ENCODE measurements at places on chromosomes 16 and 17.

GRCh38 chr17:80945736-80946135, 45.9 kb upstream of the CHMP6 start:
- no peak for DNase-seq

GRCh38 chr16:84753412-84754326, 53.9 kb downstream of the USP10 start:
- no peak for DNase-seq

DNA sequence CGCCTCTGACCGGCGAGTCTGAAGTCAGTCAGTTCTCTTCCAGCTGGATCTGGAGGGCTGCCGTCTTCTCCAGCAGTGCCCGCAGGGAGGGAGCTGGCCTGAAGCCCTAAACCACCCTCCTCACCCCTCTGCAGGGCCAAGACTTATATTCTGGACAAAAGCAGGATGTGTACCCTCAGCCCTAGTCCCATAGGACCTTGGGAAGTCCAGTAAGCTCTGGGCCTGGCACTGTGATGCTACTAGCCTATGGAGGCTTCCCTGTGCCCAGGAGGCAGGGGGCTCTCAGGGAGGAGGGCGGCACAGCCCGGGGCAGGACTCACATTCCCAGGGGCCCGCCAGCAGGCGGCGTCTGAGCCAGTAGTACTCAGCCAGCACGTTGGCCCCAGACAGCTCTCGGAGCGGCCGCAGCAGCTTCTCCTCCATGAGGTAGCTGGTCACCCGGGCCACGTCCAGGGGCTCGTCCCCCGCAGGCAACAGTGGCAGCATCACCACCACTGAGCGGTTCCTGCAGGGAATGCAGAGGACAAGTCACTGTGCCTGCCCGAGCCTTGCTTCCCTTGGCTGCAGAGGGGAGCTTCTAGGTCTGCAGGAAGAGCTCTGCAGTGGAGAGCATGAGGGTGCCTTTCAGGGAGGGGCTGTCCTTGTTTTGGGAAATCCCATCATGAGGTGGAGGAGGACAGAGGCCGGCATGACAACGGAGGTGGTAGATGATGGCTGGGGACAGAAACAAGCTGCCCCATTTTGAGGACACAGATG, 41.7 kb downstream of the RMI2 start:
- no peak for DNase-seq

GRCh38 chr16:63922560-63922959, 1199.3 kb downstream of the CDH11 start:
- no peak for DNase-seq

- no peak for DNase-seq
Observed at GRCh38 chr16:48537909-48538745, 71.9 kb downstream of the N4BP1 start.

- no peak for DNase-seq
Observed at GRCh38 chr17:16623282-16623681, 30.4 kb downstream of the ZNF624 start.

DNA sequence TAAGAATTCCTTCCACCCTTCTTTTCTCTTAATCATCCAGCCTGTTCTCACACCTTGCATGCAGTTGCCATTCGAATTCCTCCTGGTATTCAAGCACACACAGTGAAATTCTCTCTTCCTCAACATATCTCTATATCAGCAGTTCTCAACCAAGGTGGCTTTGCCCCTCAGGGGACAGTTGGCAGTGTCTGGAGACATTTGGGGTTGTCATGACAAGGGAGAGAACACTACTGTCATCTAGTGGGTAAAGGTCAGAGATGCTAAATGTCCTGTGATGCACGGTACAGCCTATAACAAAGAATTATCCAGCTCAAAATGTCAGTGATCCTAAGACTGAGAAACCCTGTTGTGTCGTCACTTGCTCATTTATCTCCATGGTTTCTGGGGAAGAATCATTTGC, 94.8 kb upstream of the CPHXL start:
- DNase-seq: no peak
